ENCODE measurements at places on chromosomes 6 and 20.

GRCh38 chr6:162960679-162961457 lies 233.1 kb downstream of the PACRG start:
- DNase-seq, result no peak

- DNase-seq, result no peak
Measured at GRCh38 chr6:33154349-33154748, 37.9 kb downstream of the COL11A2 start.

DNA sequence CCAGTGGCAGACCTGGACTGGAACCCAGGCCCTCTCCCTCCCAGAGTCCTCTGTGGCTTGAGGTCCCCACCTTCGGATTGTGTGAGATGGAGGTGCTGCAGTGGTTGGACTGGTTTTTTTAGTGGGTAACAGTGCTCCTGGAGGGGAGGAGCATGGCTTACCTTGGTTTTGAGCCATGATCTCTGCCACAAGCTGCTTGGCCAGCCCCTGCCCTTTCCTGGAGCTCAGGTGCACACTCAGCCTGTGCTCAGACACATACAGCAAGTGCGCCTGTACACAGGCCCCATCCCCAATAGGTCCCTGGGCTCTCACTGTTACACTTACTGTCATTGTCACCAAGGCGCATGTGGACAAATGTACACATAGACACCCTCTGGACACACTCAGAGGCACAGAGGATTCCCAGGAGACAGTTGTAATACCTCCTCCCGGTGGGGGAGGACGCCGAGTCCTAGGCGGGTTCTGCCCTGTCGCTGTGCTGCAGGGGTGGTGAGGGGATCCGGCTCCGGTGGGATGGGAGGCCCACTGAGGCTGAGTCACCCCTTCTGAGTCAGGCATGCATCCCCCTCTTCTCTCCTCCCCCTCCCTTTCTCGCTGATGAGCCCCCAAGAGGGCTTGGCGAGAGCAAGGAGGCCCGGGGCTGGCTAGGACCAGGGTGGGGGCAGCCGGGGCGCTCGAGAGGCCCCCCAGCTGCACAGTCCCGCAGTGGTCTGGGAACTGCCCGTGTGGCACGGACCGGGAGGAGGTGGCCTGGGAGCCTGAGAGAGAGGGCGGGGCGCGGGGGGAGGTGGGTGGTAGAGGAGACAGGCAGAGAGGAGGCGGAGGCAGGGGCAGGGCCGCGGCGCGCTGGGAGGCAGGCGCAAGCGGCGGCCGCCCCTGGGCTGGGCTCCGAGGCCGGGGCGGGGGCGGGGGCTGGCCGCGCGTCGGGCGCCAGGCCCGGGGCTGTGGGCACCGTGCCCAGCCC lies 522 bp upstream of the EPB41L1 start:
- DNase-seq, result peak; percentile 78

DNA sequence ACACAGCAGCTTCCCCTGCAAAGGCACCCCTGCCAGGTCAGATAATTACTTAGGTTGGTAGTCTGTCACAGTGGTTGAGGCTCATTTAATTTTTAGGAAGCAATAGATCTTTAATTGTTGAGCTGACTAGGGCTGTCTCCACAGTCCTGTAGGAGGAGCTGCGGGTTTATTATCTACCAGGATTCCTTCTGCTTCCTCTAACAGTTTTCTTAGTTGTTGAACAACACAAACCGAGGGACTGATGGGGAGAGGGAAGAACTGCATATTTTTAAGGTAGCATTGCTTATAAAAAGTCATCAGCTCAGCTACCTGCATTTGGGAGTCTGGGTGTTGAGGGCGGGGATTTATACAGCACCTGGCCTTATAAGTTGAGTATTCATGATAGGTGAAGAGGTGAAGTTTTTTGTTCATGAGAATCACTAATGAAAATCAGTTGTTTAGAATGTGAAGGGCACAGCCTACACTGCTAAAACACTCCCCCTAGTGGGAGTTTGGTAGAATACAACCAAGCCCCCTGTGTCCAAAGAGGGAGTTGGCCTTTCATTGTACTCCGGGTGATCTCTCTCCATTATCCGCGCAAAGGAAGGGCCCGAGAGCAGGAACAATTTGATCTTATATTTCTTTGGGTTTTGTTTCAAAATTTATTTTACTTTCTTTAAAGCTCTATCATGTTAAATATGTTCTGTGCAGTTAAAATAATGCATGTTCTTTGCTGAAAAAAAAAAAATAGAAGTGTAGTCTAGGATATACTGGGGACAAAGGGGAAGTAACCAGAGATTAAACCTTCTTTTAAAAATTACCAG lies 69.6 kb downstream of the SSR1 start:
- DNase-seq, result peak; percentile 57

DNA sequence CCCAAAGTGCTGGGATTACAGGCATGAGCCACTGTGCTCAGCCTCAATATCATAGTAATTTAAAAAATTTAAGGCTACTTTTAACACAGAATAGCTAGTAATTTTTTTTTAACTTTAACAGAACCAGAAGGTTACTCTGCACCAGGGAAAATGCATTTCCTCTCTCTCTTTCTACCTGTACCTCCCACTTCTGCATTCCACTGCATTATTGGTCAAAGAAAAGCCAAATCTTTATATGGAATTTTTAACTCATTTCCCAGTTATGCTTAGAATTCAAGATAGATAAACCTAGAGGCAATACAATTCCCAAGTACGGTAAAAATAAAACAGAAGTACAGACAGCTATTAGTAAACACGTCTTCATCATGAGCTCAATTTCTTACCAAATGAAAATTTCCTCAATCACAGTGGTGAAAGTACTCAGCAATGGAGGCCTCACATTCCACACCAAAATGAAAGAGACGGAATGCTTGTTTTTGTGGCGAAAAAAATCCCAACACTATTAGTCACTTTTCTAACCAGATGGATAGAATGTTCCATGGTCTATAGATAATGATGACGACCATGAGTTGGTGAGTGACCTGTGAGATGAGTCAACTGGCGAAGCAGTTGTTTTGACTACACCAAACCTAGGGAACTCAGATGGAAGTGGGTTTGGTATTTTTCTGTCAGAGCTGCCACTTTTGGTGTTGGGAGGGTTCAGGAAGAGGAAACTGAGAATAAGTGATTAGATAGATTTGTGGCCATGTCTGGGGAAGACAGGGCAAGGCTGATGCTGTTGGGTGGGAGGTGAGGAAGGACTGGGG lies 104.7 kb upstream of the SGK1 start:
- no peak for DNase-seq

DNA sequence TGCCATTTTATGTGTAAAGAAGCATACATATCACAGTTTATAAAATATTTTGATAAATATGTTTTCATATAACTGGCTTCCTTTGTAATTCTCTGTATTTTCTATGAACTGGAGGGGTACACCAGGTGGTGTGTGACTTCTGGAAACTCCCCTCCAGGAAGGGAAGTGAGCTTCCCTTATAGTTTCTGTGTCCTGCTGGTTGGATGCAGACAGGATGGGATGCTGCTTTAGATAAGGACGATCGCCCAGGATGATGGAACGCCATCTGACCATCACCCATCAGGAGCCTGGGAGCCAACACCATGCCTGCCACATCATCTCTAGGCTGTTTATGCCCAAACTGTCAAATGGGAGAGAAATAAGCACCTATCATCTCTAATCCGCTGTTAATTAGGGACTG lies 66.1 kb downstream of the SULF2 start:
- no peak for DNase-seq

DNA sequence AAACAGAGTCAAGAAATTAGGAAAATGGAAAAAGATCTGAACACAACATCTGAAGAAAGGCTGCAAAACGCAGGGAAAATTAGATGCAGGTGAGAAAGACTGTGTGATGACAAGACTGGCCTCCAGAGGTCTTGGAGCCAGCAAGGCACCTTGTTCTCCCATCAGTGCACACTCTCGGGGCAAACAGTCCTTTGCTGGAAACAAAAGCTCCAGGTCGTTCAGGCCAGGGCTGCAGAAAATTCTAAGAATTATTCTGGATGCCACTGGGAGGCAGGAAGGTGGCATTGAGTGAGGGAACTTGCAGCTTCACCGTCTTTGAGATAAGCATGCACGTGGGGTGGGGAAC lies 219.9 kb upstream of the SSTR4 start:
- DNase-seq, result no peak

- DNase-seq, result no peak
Measured at GRCh38 chr20:49052334-49052733, 6.2 kb downstream of the CSE1L start.

GRCh38 chr6:156164701-156165452 lies 612.3 kb upstream of the ARID1B start:
- no peak for DNase-seq

DNA sequence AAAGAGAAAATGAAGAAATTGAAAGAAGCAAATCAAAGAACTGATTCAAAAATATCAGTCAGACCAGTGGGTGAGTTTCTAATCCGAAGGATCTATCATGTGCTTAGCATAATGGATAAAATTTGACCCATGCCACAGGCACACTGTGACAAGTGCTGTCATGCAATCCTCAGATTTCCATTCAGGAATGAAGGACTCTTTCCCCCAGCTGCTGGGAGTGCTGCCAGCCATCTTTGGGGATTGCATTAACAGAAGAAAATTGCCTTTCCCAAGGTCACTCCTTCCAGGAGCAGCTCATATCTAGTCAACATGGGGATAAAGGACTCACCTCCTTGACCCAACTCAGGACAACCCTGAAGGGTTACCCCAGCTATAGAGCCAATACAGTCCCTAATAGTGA lies 316.7 kb upstream of the TBX18 start:
- DNase-seq, result no peak

DNA sequence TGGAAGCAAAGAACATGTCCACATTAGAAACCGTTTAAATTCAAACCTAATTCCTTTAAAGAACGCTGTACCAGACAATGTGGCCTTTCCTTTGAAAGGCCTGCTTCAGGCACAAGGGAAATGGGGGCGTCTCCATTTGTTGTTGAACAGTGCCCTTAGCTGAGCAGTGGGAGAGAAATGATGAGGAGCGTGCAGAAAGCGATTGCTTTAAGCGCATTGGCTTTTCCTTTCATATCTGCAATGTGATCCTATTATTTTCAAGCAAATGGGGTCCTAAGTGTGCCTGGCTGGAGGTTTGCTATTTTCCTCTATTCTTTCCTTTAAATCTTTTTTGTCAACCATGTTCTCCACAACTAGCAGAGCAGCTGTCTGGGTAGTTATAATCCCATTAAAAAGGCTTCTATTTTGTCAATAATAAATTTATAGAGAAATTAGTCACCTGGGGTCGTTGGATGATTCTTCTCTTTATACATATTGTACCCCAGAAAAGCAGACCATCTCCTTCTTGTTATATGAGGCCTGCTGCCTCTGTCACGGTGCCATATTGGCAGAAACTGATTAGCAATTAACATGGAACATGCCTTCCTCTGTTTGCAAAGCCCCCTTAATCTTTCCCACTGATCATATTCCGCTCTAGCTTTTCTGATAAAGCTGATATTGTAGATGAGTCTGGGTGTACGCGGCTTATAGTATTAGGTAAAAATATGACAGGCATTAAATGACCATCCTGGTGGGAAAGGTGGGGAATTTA lies 151.1 kb upstream of the JAG1 start:
- no peak for DNase-seq

DNA sequence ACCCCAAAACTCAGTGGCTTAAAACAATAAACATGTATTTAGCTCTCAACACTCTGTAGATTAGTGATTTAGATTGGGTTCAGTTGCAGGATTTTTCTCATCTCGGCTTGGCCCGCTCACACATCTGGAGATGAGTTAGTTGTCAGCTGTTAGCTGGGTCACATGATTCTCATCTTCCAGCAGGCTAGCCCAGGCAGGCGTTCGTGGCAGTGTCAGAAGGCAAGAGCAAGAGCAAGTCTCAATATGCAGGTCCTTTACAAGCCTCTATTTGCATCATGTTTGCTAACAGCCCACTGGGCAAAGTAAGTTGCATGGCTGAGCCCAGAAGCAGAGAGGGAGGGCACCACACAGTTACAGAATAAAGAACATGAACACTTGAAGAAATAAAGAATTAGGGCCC lies 83.6 kb upstream of the MYLIP start:
- no peak for DNase-seq

- no peak for DNase-seq
Measured at GRCh38 chr6:71222671-71223070, 65.9 kb upstream of the OGFRL1 start.

DNA sequence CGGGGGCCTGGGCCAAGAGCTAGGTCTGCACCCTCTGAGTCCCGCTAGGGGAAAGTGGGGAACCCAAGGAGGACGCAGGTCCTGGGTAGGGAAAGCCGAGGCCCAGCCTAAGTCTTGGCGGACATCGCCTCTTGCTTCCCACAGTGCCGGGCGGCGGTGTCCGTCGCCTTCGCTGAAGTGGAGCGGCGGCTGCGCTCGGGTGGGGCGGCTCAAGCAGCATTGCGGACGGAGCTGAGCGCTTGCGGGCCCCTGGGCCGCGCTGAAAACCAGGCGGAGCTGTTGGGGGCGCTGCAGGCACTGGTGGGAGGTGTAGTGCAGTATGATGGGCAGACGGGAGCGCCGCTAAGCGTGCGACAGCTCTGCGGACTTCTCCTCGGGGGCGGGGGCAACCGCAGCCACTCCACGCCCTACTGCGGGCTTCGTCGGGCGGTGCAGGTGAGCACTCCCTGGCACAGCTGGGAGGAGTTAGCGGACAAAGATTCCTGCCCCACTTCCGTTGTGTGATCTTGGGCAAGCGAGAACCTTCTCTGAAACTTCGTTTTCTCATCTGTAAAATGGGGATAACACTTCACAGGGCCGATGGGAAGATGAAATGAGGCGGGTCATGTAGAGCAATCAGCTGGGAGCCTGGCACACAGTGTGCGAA lies 4.2 kb downstream of the PRSS16 start:
- peak; percentile 97 for DNase-seq

DNA sequence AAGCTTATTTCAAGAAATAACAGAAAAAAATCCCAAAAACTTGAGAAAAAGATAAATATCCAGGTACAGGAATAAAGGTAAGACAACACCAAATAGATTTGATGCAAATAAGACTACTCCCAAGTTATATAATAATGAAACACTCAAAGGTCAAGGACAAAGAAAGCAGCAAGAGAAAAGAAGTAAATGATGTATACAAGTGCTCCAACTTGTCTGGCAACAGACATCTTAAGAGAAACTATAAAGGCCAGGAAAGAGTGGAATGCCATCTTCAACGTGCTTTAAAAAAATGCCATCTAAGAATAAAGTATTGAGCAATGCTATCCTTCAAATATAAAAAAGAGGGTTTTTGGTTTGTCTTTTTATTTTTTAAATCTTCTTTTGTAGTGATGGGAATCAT lies 54.2 kb downstream of the REV3L start:
- no peak for DNase-seq

- DNase-seq, result no peak
Measured at GRCh38 chr6:150654608-150655007, 54.9 kb downstream of the PLEKHG1 start.

DNA sequence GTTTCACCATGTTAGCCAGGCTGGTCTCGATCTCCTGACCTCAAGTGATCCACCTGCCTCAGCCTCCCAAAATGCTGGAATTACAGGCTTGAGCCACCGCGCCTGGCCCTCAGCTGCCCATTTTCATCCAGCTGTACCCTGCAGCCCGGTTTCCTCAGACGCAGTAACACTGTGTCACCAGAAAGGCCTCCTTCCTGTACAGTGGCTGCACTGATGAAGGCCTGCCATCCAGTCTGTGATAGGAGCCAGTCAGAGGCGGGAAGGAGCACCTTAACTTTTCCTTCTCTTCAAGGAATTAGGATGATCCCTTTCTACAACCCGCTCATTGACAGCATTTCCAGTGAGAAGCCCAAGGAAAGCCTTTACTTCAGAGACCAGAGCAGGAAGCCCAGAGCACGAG lies 75.9 kb downstream of the GFOD1 start:
- no peak for DNase-seq

Measured in WTC11 (cell line).